NCI-H1436 (cell line): ENCODE measurements at places on chromosomes 2 and 18.
A peak's percentile ranks its signal among the peaks of the same experiment; 100 is the strongest.

GRCh38 chr2:120269076-120269744 lies 16.6 kb downstream of the RALB start:
- DNase-seq, result no peak

DNA sequence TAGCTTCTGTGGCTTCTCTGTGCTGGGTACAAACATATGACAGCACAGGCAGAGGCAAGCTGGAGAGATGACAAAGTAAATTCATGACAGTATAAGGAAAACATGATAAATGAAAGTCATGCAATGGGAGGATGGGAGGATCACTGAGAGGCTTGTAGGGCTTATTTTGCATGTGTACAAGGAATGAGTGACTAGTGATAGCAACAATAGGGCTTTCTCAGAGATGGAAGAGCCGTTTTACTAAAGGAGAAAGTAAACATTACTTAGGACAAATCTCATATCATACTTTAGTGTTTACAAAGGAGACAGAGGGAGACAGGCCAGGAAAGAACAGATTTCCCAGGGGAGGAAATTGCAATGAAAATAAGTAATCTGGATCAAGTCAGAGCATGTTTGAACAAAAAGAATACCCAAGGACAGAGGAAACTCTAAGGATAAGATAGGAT lies 82.5 kb upstream of the RBMS1 start:
- DNase-seq, result peak; percentile 13

DNA sequence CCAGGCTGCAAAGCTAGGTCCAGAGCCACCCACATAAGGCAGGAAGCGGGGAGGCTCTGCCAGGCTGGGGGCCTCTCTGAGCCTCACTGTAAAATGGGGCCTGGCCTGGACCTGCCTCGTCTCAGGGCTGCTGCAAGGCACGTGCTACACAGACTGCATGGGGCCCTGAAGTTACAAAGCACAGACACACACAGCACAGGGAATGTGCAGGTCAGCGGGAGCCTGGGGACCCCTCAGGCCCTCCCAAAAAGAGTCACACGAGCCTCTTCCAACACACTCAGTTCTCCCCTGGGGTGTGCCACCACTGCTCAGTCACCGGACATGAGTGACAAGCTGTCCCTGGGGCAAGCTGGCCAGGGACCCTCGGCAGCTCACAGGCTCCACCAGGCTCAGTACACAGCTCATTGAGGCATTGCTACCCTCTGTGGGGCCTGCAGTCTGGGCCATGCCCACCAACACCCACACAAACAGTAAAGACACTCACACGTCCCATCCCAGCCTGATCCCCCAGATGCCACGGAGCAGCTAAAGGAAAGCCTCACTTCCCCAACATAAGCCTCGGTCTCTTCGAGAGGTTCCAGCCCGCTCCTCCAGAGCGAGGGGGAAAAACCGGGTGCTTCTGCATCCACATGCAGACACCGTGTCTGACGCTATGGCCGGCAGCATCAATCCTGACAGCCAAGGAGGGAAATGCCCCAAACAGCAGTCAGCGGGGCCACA lies 33.7 kb downstream of the BOK start:
- DNase-seq, result no peak

DNA sequence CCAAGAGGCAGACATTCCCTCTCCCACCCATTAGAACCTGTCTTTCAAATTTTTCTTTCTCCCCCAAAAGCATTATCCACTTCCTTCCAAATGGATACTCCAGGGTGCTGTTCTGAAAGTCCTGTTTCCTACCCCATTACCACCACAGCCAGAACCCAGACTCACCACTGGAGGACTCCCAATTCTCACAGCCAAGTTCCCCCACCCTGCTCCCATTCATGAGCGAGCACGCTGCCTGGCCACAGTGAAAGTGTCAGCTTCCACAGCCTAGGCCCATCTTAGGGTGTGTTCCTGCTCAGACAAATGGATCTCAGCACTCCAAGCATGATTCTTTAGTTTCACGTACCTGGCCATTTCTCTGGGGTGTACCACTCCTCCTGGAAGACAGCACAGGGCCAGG lies 3.8 kb upstream of the ANKRD53 start:
- no peak for DNase-seq

DNA sequence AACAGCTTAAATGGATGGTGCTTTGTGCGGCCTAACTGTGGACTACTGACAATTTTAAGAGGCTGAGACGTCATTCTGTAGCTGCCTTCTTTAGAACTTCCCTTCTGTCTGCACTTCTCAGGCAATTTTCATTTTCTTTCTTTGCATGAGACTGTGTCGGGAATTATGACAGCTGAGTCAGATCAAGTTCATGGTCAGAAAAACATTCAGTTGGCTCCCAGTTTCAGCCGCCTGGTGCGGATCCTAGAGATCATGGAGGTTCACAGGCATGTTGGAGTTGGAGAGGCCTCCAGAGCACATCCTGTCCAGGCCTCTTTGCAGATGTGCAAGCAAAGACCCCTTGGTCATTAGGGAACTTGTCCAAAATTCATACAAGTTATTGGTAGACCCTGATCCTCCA lies 135.0 kb downstream of the TANC1 start:
- no peak for DNase-seq
